Tongue (tissue), 3 donors: ENCODE measurements at places on chromosomes 12 and 14. TPM values are rescaled to one million over a fixed set of nuclear protein-coding genes. Genes with fewer than 3 reads are reported as not detected.

DNA sequence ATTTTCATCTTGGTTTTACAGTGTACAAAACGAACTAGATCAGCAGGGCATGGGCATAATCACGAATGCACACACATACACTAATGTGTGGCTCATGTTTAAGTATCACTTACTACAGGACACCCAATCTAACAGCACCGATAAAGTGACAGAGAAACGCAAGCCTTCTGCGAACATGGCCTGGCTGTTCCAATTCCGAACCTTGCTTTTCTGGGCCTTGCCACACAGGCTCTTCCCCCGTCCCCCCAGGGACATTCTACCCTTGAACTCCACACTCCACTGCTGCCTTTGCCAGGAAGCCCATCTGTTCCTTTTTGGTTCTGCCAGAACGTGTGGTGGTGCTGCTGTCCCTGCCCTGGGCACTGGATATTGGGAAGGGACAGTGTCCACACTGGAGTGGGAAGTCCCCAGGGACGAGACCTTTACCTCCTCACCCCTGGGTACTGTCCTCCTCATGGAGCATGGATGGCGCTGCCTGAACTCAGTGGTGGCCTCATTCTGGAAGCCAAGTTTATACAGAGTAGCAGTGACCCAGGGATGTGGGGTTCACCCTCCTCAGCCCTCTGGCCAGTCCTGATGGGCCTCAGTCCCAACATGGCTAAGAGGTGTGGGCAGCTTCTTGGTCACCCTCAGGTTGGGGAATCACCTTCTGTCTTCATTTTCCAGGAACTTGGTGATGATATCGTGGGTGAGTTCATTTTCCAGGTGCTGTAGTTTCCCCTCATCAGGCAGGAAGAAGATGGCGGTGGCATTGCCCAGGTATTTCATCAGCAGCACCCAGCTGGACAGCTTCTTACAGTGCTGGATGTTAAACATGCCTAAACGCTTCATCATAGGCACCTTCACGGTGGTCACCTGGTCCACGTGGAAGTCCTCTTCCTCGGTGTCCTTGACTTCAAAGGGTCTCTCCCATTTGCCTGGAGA is 7.9 kb downstream of the SERPINA1 start:
- DNase-seq, result no peak

GRCh38 chr12:21828136-21828775 is 53.8 kb upstream of the KCNJ8 start:
- DNase-seq, result no peak

GRCh38 chr12:84719997-84720396 is 192.6 kb downstream of the SLC6A15 start:
- no peak for DNase-seq

GRCh38 chr12:126093908-126094307 is 1028.7 kb downstream of the AACS start:
- peak; percentile 46 for DNase-seq

- no peak for DNase-seq
Measured at GRCh38 chr12:50571786-50572185, 67.0 kb downstream of the DIP2B start.

GRCh38 chr12:116184763-116185162 is 92.7 kb downstream of the MED13L start:
- DNase-seq, result no peak

- DNase-seq, result no peak
Measured at GRCh38 chr12:14443531-14443930, 78.0 kb downstream of the ATF7IP start.

DNA sequence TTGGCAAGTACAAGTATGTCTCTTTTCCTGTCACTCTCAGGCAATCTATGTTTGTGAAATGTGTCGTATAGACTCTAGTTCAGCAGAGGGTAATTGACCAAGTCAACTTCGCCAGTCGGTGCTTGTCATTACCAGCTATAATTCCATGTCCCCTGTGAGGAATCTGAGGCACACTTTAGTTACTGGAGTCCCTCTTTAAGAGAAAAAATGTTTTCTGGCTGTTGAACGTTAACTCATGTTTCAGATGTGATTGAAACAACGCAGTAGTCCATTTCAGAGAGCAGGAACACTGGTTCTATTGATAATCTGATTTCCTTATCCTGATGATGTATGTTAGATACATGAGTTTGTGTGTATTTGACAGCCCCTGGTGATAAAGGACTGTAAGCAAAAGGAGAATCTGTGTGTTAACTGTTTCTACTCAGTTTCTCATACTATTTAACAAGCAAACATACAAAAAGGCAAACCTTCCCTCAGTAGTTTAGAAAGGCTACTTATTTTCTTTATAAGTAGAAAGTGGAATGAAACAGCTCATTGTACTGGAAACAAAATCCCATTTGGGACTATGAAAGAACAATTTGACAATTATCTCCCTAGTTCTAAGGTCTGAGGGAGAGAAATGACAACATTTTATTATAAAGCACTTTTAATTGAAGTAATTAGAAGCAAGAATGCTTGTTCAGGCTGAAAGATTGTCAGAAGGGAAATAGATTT is 161.1 kb upstream of the TRHDE start:
- DNase-seq, result no peak

- DNase-seq, result no peak
Measured at GRCh38 chr14:38836539-38836938, 266.5 kb downstream of the SEC23A start.

- no peak for DNase-seq
Measured at GRCh38 chr12:96321941-96322340, 78.3 kb downstream of the CDK17 start.

- no peak for DNase-seq
Measured at GRCh38 chr14:67357186-67357968, 2.2 kb downstream of the ATP6V1D start.

DNA sequence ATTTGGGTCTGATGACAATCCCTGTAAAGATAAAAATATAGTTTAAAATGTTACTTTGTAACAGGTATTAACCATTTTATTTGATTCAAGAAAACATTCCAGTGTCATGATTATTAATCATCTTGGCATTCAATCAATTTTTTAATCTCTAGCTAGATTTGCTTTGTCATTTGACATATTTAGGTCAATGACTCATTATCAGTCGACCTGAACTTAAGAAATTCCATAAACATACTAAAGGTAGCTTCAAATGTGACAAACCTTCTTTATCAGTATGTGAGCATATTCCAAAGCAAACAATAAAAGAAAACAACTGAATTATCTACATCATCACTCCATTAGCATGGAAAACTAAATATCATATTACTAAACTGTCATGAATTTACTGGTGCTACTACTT is 50.8 kb upstream of the CDKL1 start:
- no peak for DNase-seq

GRCh38 chr14:64639340-64639821 is 64.8 kb upstream of the PLEKHG3 start:
- no peak for DNase-seq

- DNase-seq, result no peak
Measured at GRCh38 chr12:24066865-24067264, 117.4 kb upstream of the SOX5 start.

DNA sequence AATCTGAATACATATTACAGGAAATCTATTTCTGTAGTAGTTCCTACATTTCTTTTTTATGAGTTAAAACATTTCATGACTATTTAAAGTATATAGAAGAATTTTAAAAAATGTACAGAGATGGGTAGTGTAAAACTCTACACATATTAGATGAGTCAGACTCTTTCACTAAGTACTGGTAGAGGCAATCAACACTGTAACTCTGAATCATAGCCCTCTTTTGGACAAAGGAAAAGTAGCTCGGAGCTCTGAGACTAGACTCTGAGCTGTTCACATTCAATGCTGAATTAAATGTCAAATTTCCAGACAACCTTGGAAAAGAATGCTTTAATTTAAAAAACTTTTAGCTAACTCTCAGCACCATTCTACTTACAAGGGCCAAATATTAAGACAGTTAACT is 3.4 kb downstream of the PTCSC3 start:
- DNase-seq, result no peak

DNA sequence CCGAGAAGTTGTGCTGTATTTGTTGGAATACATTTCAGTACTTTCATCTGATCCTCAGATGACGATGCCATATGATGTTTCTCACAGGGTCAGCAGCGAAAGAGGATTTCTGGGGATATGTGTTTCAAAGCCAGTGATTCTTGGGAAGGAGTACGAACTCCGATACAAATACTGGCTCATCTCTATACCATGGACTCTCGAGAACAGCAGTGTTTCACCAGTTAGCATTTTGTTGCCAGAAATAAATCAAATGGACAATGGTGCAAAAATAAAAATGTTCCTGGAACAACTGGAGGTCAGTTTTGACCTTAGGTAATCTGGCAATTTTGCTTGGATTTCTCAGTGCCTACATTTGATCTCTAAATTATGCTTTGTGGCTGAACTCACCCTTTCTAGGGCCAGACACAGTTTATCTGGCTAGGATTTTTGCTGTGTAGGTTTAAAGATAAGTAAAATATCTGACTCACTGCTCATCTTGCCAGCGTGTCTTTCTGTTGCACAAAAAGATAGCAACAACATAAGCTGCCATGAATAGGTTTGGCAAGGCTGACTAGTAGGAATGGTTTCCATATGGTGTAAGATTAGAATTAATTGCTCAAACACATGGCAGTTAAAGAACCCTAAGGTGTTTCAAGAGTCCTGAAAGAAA is 11.0 kb upstream of the MGP start:
- peak; percentile 79 for DNase-seq

- no peak for DNase-seq
Measured at GRCh38 chr12:42162965-42163364, 18.3 kb upstream of the GXYLT1 start.

DNA sequence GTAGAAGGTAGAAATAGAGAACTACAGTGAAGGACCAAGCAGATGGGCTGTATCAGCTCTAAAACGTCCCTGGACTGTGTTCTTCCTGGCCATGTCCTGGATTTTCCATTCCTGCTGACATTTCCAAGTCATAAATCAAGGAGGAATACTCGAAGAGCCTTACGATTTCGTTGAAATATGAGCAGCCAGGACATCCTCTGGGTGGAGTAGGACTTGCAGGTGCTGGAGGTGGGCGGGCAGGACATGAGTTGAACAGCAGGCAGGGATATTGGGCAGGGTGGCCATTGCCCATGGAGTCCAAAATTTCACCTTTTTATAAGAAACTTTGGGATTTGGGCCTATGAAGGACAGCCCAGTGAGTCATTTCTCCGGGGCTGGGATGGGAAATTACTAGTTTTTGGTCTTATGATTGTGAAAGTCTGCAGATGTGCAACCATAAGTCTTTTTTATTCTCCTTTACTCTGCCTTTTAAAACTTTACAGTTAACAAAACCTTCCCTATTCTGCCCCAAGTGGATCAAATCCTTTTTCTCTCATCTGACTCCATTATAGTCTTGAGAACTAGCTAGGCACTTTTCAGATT is 88.8 kb downstream of the TMX1 start:
- DNase-seq, result peak; percentile 66

- DNase-seq, result no peak
Measured at GRCh38 chr14:48792376-48793024, 793.7 kb downstream of the RPS29 start.

DNA sequence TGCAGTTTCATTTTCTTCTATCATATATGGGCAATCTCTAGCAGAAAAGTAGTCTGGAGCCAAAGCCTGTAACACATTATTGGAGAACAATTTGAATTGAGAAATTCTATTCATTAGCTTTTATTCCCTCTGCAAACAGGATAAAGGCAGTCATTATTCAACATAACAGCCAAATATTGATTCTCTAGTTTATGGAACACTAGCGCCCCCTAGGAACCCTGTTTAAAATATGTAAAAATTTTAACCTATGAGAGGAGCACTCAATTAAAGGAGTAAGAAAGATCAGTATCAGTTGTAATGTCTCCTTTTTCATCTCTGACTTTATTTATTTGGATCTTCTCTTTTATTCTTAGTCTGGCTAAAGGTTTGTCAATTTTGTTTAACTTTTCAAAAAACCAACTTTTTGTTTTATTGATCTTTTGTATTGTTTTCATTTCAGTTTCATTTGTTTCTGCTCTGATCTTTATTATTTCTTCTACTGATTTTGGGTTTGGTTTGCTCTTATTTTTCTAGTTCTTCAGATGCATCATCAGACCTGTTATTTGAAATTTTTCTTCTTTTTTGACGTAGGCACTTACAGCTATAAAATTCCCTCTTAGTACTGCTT is 4.8 kb upstream of the LMNTD1 start:
- peak; percentile 56 for DNase-seq

DNA sequence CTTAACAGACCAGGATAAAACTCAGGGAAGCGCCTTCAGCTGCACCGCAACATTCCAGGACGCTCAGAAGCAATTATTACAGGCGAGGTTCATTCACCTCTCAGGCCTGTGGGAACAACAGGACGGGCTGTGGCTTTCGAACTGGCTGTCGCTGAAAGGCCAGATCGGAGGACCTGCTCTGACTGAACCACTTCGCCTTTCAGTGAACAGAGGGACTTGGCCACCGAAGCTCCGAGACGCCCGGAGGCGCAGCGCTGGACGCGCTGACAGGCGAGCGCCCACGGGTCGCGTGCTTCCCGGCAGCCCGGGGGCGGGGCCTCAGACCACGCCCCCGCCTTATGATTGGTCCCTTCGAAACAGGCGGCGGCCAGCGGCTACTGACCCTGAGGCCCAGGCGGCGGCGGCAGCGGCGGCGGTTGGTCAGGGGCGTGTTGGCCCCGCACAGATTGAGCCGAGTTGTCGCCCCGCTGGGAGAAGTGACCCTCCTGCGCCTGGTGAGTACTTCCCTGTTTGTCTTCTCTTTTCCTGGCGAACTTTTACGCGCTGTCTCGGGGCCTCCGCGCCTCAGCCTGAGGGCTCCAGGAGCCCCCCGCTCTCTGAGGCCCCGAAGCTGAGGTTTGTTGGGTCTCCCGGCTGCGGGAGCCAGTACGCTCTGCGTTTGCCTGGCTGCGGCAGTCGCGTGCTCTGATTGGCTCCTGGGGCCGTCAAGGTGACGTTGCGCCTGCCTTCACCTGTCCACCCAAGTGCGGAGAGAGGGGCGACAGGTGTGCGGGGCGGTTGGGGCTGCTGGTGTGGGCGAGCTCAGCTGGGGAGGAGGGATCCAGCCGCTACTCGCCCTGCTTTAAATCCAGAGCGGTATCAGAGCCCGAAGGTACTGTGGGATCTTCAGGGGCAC is at the start of gene GAS2L3:
Gene GAS2L3, plus strand, starts transcription at position 393 of the 895 bp plus-strand sequence. CDS start 21,221 bp downstream, outside the sequence.
- peak; percentile 92 for DNase-seq

DNA sequence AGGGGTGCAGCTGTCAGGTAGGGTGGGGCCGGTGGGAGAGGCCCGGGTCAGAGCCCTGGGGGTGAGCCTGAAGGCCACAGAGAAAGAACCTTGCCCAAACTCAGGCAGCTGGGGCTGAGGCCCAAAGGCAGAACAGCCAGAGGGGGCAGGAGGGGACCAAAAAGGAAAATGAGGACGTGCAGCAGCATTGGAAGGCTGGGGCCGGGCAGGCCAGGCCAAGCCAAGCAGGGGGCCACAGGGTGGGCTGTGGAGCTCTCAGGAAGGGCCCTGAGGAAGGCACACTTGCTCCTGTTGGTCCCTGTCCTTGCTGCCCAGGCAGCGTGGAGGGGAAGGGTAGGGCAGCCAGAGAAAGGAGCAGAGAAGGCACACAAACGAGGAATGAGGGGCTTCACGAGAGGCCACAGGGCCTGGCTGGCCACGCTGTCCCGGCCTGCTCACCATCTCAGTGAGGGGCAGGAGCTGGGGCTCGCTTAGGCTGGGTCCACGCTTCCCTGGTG is 10.5 kb downstream of the MMP14 start:
- no peak for DNase-seq

PLXNC1 gene
- 13.4 TPM for total RNA-seq

KLRG1 gene
- 8.0 TPM for total RNA-seq

STAC3 gene
- total RNA-seq, result 310 TPM

C12orf50 gene
- total RNA-seq, result not detected

PROX2 gene
- not detected for total RNA-seq

CD4 gene
- total RNA-seq, result 3.7 TPM

DYRK2 gene
- 79.9 TPM for total RNA-seq

OR6S1 gene
- not detected for total RNA-seq

PLEKHD1 gene
- 0.21 TPM for total RNA-seq

TAS2R10 gene
- 2.8 TPM for total RNA-seq
